ENCODE measurements at places on chromosomes 5 and 9.
A peak's percentile ranks its signal among the peaks of the same experiment; 100 is the strongest.

GRCh38 chr9:96203867-96204501 lies 98.0 kb downstream of the HSD17B3 start:
- no peak for DNase-seq

DNA sequence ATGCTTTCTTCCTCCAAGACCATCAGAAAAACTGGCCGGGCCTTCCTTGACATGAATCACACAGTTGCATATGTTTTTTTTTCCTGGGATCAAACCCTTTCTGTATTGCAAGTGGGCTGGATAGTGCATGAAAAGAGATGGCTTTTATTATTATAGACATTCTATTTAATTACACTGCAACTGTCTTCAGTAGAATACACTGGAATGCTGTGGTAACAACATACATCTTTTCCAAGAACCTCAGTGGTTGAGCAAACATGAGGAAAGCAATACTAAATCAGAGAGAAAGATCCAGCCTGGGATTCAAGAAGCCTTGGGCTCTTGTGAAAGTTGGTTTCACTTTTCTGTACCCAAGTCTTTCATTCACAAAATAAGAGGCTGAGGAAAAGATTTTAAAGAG lies 193.0 kb downstream of the DMAC1 start:
- DNase-seq, result no peak

DNA sequence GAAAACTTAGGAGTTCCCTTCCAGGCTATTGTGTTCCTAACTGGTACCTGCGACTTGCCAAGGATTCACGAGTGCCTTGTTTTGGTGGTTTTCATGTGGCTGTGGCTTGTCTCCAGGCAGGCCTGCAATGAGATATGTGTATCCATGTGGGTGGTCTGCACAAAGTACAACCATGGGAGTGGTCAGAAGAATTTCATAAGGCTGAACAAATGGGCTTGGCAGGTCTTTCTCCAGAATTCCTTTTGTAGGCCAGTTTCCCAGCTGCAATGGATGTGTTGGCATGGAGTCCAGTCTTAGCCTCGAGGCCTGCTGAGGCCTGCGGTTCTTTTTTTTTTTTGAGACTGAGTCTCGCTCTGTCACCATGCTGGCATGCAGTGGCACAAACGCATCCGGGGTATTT lies 28.8 kb upstream of the MELK start:
- DNase-seq, result no peak

- DNase-seq, result no peak
These were observed 3.4 kb downstream of the G3BP1 start for GRCh38 chr5:151775025-151775606.

DNA sequence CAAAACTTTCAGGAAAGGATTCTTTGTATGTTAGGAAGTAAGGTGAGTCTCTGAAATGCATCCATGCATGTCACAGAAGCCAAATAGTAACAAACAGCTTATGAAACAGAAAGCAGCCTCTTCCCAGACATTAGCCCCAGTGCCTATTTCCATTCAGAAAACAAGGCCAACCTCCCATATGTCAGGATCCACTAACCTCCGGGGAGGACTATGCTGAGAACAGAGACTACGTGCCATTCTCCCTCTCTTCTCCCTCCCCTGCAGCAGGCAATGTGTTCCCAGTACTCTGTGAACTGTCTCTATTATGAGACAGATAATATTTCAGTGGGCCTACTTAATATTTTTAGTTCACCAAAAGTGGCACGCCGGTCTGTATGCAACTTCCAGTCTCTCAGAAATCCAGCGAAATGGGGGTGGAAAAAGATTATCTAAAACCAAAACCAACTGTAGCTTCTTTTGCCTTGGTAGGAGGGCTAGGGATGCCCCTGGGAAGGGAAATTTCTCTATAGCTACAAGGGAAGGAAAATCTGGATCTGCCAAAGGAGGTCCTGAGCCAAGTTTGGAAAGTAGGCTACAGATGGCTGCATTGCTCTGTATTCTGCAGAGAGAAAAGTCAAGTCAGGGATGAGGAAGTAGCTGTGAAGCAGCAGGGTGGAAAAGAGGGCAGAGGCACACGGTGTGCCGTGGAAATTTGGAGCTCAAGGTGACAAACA lies 42.0 kb downstream of the VLDLR start:
- no peak for DNase-seq

DNA sequence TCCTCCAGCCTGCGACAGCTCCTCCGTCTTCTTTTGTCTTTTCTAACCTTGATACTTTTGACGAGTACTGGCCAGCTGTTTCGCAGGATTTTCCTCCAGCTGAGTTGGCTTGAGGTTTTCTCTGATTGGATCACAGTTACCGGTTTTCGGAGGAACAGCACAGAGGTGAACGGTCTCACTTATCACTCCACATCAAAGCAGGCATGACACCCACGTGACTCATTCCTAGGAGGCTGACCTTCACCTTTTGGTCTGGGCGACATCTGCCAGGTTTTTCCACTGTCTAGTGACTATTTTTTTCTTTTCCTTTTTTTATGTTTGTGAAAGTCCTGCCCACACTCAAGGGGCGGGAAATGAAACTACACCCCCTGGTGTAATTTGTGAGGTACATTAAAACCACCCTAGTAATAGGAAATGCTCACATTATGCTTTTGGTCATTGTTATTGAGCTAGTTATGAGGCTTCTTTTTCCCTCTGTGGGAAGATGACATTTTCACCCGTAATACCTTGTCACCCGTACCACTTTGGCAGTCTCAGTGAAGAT lies 319.2 kb downstream of the GADD45G start:
- no peak for DNase-seq

GRCh38 chr9:38008168-38009034 lies 60.6 kb downstream of the SHB start:
- DNase-seq, result peak; percentile 88

DNA sequence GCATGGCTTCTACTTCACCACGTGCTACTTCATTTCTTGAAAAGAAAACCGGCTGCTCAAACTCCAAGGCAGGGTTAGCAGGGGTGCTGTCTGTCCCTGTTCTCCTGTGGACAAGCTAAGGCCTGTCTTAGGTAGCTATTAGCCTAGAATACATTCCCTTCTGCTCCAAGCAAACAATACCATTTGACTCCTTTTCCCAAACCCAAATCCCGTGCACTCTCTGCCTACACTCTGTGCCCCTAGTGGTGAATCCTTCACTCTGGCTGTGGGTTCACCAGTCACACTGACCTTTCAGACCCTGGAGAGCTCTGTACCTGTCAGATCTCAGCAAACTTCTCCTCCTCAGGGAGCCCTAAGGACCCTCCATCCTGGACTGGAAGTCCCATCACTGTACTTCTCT lies 211.6 kb downstream of the SLIT3 start:
- no peak for DNase-seq

DNA sequence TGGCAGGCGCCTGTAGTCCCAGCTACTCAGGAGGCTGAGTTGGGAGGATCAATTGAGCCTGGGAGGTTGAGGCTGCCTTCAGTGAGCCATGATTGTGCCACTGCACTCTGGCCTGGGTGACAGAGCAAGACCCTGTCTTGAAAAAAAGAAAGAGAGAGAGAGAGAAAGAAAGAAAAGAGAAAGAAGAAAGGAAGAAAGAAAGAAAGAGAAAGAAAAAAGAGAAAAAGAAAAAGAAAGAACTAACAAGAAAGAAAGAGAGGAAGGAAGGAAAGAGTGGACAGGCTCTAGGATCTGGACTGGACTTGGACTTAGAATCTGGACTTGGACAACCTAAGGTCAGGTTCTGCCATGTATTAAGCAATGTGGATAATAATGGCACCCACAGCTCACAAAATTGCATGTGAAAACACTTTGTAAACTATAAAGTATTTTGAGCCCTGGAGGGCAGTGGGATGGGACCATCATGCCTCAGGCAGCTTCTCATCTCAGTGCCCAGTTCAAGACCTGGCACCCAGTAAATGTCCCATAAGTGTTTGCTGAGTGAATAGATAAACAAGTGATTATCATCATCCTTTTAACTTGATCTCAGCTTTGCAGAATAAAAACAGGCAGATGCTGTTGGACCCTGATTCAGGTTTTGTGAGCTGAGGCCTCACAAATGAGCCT lies 12.8 kb upstream of the PHF19 start:
- DNase-seq, result no peak

DNA sequence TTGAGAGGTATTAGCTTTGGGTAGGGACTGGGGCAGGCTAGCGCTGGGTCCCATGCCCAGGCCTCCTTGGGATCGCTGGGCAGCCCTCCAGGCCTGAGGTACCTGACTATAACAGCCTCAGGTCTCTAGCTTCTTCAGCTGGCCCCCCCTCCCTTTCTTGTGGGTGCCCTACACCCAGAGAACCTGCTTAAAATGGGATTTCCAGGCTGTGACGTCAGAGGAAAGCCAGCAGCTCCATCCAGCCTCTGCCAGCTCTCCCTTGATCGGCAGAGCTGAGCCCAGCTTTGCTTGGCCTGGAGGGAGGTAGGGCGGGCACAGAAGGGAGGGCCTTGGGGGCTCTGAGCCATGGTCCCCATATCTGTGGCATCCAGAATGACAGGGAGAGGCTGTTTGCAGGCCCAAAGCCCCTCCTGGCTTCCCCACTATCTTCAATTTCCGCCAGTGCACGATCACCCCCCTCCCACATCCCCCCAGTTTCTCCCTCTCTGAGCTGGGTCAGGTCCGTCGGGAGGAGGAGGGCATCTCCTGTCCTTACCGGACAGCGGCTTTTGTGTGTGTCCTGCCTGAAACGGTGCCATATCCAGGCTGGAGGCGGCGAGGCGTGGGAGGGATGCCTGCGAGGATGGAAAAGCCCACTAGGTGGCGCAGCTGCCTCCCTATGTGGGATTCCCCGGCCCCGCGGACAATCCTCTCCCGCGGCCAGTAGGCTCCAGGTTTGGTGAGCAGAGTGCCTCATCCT lies 10.8 kb downstream of the REEP2 start:
- DNase-seq, result no peak

GRCh38 chr9:134575901-134576176 lies 65.8 kb upstream of the COL5A1 start:
- DNase-seq, result no peak

DNA sequence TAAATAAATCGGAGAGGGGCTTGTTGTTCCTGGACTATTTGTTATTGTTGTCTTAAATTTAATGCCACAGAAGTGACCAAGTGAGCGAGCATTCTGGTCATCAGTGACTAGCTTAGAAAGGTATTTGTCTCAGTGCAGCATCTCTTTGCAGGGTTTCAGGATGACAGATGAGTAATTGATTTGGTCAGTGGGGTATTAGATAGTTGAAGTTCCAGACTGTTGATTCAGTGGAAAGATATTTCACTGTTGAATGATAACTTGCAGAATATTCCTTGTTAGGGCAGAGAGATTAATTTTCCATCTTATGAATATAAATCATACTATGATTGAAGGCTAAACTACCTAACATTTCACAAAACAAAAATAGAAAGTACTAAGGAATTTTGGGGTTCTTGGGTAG lies 122.4 kb downstream of the TRIO start:
- DNase-seq, result peak; percentile 39

DNA sequence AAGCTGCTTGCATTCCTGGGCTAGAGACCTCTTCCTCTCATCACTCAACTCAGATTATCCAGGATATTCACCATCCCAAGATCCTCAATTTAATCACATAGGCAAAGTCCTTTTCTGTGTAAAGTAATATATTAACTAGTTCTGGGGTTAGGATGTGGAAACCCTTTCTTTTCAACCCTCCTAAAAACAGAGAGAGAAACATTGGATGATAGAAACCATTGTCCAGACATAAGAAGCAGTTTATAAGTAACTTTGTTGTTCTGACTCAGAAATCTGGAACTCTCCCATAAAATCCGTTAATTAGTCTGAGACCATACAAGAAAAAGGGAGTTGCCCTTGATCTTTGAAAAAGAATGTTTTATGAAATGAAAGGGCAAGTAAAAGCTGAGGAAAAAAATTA lies 817.1 kb upstream of the CDH9 start:
- no peak for DNase-seq

GRCh38 chr5:112418659-112419163 lies 366 bp downstream of the EPB41L4A start:
- DNase-seq, result no peak

DNA sequence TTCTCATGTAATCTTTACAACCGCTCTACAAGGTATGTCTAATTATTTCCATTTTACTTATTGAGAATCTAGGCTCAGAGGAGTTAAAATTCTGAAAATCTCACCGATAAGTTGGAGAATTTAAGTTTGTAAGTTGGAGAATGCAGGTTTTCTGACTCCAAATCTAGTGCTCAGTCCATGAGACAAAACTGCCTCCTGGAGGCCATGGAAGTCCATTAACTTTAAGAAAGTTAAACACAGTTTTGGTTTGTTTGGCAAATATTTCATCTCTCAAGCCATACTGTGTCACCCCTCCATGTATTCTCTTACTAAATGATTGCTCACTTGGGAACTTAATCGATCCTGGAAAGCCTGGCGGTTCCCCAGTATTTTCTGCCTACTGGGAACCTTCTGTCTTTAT lies 52.6 kb downstream of the INIP start:
- DNase-seq, result no peak

DNA sequence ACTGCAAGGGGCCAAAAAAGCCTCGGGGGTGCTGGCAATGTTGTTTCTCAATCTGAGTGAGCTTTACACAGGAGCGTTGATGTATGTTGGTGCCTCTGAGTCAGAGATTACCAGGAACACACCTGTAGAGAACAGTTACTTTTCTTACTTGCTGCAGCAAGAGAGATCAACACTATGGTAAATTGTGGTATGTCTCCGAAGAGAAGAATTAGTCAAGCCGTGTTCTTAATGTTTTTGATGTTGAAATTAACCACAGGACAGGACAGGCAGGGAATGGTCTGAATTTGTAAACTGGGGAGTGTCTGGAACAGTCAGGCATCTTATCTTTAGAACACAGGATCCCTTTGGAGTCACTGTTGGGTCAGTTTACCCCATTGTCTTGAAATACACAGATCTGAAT lies 285.7 kb downstream of the DNAH5 start:
- DNase-seq, result peak; percentile 86

GRCh38 chr5:39712316-39713249 lies 287.8 kb upstream of the DAB2 start:
- no peak for DNase-seq

- no peak for DNase-seq
These were observed 110.5 kb downstream of the ADAMTS12 start for GRCh38 chr5:33781286-33781685.

GRCh38 chr9:104885818-104886709 lies 41.9 kb downstream of the ABCA1 start:
- no peak for DNase-seq

- no peak for DNase-seq
These were observed 11.0 kb upstream of the NANS start for GRCh38 chr9:98045234-98046179.

DNA sequence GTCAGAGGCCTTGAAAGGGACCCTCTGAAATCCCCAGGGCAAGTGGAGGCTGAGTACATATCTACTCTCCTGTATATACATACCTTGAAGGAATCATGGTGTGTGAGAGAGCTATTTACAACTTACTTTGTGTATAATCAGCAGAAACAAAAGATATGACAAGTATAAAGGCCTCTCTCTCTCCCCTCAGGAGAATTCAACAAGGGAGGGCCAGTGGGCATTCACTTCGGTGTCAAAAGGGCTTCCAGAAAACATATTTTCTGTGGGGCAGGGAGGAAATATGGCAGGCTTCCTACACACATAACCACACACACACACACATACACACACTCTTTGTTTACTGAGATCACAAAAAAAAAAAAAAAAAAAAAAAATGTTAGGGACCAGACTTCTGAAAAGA lies 181.7 kb downstream of the BNC2 start:
- DNase-seq, result no peak

Measured in epithelial cell of prostate (primary cell).